ENCODE measurements at places on chromosomes 1 and 21. TPM values are rescaled to one million over a fixed set of nuclear protein-coding genes. Genes with fewer than 3 reads are reported as not detected.

Gene LCA5L
- not detected for total RNA-seq

Gene DENND2C
- total RNA-seq, result 0.24 TPM

Gene MAP7D1
- total RNA-seq, result 169 TPM

Gene TMEM234
- total RNA-seq, result 15.0 TPM

Measured in activated T-helper 1 cell treated with anti-CD3 and anti-CD28 coated beads, Interleukin-12 subunit alpha, Interleukin-12 subunit beta, Interleukin-2, Interleukin-4 antibody, amounts not matched to agents 30 ng/mL and 10 ng/mL and 1 ng/mL, durations not matched to agents 14 hours and 24 hours and 36 hours (primary cell).